ENCODE measurements at places on chromosomes 1 and 21. TPM values are rescaled to one million over a fixed set of nuclear protein-coding genes. Genes with fewer than 3 reads are reported as not detected.

DNA sequence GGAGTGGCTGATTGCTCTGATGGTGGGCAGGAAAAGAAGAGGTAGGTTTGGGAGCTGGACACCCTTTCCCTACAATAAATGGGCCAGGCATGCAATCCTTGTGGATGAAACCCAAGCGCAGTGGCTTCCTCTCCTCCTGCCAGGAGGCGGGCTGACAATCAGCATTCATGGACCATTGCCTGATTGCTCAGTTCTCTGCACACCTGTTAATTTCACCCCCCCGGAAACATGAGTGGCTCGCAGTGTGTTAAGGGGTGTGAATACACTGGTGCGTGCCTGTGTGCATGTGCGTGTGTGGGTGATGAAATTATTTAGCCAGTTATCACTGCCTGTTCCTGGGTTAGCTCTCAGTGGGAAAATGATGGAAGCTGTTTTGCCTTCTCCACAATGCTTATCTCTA lies 310.7 kb downstream of the PCP4 start:
- peak; percentile 12 for DNase-seq

Gene AK5
- total RNA-seq = 2.1 TPM

Gene SLC27A3
- 72.3 TPM for total RNA-seq

DNA sequence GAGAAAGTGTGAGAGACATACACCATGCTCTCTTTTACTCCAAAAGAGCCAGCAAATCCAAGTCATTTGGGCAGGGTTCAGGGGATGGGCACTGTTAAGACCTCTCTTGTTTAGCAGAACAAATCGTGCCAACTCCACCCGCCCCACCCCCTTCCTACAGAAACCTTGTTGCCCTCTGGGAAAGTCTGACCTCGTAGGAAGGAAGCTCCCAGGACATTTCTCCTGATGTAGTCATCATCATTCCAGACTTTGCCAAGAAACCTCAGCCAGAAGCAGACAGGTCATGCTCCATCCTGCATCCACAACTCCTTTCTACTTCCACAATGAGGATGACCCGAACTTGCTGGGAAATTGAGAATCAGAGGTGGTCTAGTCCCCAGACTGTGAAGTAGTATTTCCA lies 57.7 kb downstream of the UBE2T start:
- no peak for DNase-seq

- DNase-seq = no peak
Measured at GRCh38 chr21:14259747-14260146, 43.8 kb downstream of the RBM11 start.

DNA sequence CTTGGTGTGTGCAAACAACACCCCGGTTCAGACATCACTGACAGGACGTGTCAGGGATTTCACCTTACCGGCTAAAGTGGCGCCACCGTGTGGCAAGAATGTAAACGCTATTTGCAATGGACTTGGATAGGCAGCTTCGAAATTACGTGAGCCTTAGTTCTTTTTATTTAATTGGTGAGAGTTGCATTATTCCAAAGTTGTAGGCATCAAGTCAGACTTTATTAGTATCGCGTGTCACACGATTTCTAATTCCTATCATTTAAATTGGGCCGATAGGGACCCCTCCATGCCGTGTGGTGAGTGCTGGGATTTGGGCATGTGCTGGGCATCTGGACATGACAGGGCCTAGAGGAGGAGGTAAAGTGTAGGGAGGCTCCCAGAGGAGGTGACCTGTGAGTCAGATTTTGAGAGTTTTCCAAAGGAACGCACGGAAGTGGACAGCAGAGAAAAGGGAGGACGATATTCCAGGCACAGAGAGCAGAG lies 14.5 kb upstream of the CPT2 start:
- DNase-seq = peak; percentile 93

Gene TNFRSF4
- 0.72 TPM for total RNA-seq

GRCh38 chr21:34008618-34009017 lies 64.8 kb upstream of the MRPS6 start:
- no peak for DNase-seq

Gene KRTAP12-3
- total RNA-seq = not detected

DNA sequence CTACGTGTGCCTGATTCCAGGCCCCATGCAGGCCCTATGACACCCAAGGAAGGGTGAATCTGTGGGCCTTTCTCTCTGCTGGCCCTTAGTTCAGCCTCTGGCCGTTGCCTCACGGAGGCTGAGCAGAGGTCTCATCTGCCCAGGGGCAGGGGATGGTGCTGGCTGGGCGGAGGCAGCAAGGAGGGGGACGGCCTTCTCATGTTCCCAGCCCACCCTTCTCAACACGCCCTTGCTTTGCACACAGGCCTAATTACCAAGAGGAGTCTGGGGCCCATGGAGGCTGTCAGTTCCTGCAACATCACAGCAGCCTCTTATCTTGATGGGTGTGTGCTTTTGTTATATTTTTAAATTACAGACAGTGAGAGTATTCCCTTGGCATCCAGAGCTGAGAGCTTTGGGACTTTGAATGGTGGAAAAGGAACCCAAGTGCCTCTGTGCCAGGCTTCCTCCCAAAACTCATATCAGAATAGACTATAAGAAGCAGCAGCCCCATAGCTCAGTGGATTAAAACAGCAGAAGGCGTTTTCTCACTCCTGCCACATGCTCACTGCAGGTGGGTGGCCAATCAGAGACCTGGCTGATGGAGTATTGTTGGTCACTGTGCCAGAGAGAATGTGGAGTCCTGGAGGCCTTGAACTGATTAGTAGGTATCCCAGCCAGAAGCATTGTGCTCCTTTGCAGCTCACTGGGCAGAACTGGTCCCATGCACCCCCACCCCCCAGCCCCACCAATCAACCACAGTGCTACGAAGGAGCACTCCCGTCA lies 164.9 kb downstream of the CAMTA1 start:
- DNase-seq = no peak

- peak; percentile 89 for DNase-seq
Measured at GRCh38 chr1:40096977-40097782, at the start of gene PPT1. Gene PPT1, minus strand, starts transcription at chr1:40097252. Its CDS starts 14 bp downstream, at chr1:40097238.

- no peak for DNase-seq
Measured at GRCh38 chr1:226027538-226028217, 28.5 kb upstream of the SDE2 start.

GRCh38 chr1:180911640-180912191 lies 981 bp upstream of the KIAA1614 start:
- peak; percentile 70 for DNase-seq

GRCh38 chr1:85464497-85465098 lies 361 bp downstream of the DDAH1 start:
- DNase-seq = peak; percentile 84

DNA sequence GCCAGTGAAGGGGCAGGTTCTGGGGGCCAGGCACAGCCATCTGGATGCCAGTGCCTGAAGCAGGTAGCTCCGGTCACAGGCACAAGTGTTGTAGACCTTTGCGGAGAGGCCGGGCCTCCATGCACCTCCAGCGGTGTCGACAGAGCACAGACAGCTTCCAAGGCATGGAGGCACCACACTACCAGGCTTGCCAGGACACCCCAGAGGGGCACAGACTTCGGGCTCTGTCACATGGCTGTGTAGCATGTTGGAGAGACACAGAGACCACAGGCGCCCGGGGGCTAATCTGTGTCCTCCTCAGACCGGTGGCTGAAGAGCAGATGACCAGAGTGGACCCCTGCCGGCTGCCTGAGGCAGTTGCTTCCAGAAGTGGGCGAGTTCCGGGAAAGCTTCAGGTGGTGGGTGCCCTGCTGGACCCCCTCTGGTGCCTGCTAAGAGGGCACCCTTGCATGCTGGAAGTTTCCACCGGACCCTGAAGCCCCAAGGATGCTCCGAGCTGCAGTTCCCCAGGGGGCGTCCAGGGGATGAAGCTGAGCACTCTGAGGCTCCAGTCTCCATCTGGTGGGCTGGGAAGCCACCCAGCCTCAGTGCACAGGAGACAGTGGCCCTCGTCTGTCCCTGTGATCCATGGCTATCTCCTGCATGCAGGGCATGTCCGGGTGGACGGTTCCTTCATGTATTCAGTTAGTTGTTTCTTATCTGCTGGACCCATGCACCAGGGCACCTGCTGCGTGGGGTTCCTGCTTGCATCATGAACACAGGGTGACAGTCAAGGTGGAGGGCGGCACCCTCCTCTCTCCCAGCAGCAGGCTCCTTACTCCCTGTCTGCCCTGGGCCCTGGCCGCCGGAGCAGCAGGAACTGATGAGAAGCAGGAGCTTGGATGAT lies 82.4 kb downstream of the OBSCN start:
- DNase-seq = peak; percentile 74

Gene OR2T11
- 1.2 TPM for total RNA-seq

DNA sequence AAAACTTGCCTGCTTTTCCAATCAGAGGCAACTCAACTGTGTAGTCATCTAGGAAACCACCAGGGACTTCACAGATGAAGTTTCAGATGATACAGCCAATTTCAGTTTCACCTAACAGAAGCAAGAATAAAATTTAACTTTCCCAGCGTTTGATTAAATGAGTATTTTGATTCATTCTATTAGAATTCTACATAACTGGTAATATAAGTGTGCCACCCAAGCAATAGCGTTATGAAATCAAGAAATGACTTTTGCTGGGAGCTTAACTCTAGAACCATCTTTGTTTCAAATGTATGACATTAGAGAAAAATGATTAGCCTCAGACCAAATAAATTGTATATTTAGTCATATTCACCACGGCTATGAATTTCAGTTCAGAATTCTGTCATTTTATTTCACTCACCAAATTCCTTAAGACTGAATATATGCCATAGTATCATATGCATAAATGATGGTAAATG lies 239.3 kb downstream of the NRIP1 start:
- DNase-seq = no peak

Gene CCDC17
- total RNA-seq = 6.5 TPM

DNA sequence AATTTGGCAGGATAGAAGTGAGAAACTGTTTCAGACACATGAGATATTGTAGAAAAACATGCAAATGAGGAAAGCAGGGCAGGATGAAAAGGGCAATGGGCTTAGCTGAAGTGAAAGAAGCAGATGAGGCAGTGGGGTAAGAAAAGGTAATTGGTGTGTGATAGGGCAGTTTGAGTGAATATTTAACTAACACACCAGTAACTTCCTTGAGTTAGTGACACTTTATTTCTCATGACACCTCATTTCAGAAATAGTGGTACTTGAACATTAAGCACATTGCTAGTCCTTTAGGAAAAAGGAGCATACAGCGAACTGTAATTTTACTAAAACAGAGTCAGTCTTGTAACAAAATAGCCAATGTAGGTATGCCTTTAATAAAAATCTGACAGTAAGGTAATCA lies 415.0 kb downstream of the DPYD start:
- no peak for DNase-seq

GRCh38 chr1:182962554-182963115 lies 9.7 kb upstream of the SHCBP1L start:
- peak; percentile 87 for DNase-seq

DNA sequence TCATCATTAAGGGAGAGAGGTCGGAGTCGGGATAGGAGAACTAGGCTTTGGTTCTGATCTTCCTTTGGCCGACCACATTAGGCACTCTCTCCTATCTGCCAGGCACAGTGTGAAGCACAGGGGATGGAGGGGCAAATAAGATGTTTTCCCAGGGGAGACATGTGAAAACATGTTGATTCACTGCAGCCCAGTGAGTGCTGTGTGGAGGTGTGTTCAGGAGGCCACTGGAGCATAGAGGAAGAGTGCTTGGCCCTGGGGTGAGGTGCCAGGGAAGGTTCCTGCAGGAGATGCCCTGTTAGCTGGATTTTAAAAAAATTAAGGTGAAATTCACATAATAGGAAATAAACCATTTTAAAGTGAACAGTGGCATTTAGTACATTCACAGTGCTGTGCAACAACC lies 3.7 kb downstream of the VANGL2 start:
- no peak for DNase-seq

Gene RIPK4
- 38.6 TPM for total RNA-seq

Gene PLA2G2C
- not detected for total RNA-seq

Gene LCE1B
- 29.6 TPM for total RNA-seq

Gene AHCYL1
- 47.5 TPM for total RNA-seq

GRCh38 chr1:228087771-228088251 lies 5.3 kb downstream of the ARF1 start:
- DNase-seq = no peak

DNA sequence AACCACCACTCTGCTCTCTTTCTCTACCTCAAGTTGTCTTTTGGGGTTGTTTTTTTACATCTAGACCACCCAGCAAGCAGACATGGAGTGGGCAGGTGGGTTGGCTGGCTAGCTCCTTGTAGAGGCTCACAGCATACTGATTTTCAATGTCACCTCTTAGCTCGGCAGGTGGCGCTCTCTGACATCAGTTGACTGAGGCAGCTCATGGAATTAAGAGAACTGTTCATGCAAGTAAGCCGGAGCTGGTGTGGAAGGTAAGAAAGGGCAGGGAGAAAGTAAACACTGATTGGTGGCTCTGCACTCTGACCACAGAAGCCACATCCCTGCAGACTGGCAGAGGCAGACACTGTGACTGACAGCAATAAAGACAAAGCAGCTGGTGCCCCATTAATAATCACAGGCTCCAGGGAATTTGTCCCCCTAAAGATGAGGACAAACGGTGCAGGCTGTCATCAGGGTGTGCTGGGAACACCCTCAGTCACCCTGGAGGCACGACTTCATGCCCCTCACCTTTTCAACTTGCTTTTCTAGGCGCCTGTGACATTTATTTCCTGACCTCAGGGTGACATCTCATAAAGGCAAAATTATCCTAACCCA lies 226.8 kb downstream of the LMX1A start:
- DNase-seq = no peak

DNA sequence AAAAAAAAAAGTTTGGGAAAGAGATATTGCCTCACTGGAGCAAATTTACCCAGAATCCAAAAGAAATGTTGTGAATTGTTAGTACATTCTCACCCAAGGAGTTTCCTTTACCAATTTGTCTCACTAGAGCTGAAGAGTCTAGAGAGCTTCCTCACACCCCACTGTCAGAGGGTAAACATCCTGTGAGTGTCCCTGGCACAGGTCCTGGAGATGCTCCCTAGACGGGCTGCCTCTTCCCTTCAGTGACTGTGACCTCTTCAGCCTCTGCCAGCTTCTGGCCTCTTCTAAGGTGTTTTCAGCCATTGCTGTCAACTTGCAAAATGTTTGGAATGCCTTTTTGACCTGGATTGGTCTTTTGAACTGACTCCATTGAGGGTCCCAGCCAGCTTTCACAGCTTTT lies 159.4 kb downstream of the DHRS3 start:
- no peak for DNase-seq

DNA sequence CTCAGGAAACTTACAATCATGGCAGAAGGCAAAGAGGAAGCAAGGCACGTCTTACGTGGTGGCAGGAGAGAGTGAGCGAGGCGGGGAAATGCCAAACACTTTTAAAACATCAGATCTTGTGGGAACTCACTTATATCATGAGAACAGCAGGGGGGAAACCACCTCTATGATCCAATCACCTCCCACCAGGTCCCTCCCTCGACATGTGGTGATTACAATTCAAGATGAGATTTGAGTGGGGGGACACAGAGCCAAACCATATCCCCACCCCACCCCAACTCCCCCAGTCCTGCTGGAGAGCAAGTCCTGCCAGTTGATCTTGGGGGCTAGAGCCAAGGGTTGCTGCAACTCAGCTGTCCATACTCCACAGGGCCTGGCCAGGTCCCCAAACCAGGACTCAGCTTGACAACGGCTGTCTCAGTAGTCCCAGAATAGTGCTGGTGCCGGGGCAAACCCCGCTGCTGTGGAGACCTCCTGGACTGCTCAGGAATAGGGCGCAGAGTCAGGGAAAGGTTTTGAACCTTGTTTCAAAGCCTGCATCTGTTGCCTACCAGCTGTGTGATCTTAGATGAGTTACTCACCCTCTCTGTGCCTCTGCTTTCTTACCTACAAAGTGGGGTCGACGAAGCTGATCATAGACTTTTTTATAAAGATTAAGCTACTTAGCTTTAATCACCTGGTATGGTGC lies 79.5 kb downstream of the STUM start:
- DNase-seq = peak; percentile 65
